ENCODE measurements at places on chromosomes 13 and 19.

DNA sequence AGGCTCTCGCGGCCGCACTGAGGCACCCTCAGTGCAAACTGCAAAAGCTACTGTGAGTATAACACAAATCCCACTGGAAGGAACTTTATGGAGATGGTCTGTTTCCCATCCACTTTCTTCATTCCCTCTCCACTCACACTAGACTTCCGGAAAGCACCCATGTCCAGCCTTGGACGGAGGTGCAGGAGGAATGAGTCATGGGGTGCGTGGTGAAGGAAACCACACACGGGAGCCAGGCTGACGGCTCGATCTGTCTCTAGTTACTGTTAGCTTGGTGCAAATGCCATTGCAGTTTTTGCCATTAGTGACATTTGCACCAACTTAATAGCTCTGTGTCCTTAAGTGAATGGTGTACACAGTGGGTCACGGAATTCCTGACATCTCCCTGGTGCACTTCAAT lies 14.6 kb downstream of the NLRP8 start:
- no peak for DNase-seq

- DNase-seq, result no peak
Measured at GRCh38 chr19:28794301-28794700, 418.6 kb downstream of the UQCRFS1 start.

GRCh38 chr13:28557725-28558520 lies 63.0 kb upstream of the FLT1 start:
- DNase-seq, result no peak

DNA sequence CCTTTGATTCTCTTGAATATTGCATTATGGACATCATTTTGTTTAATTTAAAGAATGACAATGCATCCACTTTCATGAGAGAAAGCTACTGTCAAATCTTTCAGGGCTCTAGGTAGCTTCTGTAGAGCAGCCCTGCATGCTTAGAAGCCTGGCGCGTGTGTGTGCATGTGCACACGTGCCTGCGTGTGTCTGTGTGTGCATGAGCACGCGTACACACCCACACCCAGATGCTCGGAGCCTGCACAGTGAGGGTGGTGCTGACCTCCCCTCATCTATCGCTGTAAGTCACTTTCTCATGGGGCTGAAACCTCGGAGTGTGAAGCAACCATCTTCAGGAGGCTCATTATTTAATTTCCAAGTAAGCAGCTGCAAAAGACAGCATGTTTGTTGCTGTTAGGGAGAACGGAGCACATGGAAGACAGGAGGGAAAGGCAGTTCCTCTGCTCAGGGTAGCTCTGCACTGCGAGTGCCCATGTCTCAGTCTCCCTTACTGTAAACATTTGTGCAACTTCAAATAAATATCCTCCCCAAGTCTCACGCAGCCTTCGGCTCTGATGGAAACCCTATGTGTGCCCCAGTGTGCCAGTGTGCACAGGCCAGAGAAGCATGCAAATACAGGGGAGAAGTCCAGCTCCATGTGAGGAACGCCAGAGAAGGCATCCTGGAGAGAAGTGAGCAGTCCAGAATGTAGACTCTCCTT lies 22.8 kb downstream of the TSHZ3 start:
- no peak for DNase-seq

GRCh38 chr19:48772503-48772953 lies 17.2 kb downstream of the FGF21 start:
- DNase-seq, result no peak

- DNase-seq, result no peak
Measured at GRCh38 chr13:79079351-79079839, 326.7 kb downstream of the RBM26 start.
